Substantia nigra (tissue), 51 donors: ENCODE measurements at places on chromosomes 6 and 20.

GRCh38 chr6:125267806-125268523 is 33.8 kb downstream of the HDDC2 start:
- no peak for DNase-seq

DNA sequence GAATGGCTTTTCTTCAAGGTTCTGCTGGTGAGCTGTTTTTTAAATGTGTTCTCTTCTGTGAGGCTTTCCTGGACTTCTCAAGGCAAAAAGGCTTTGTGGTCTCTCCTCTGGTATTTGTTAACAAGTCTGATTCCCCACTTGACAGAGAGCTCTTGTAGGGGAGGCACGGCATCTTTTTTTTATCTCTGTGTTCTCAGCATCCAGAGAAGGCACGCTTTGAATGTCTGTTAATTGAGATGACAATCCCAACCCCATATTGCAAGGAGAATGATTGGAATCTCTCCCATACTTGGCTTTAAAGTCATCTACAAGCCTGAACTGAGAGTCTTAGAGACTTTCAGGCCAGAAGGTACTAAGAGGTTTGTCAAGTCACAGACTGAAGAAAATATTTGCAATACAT is 22.6 kb downstream of the EDN1 start:
- DNase-seq: no peak

DNA sequence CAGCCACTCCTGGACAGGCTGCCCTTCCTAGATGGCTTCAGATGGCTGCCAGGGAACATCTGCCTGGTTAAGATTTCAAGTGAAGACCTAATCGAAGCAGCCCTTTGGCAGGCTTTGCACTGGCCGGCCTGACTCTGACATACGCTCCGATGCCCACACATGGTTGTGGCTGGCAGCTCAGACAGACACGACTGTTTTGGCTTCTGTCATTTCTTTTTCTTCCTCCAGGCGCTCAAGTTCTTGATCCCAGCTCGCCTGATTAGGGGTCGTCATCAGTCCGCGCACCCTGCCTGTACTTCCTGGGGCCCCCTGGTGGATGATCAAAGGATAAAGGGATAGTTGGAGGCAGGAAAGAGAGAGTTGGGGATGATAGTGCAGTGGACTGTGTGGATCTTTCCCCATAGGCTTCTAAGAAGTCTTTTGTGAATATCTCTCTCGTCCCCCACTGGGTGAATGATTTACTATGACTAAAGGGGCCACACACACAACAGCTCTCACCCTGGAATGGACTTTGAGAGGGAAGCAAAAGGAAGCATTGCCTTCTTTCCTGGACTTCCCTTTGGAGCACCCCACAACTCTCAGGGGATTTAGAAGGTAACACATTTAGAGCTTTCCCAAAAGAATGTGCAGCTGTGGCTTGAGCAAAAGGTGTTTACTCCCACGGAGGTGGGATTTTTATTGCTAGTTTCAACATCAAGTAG is 21.4 kb upstream of the TRAM2 start:
- no peak for DNase-seq

- DNase-seq: no peak
Measured at GRCh38 chr6:48397887-48398286, 286.9 kb upstream of the PTCHD4 start.

DNA sequence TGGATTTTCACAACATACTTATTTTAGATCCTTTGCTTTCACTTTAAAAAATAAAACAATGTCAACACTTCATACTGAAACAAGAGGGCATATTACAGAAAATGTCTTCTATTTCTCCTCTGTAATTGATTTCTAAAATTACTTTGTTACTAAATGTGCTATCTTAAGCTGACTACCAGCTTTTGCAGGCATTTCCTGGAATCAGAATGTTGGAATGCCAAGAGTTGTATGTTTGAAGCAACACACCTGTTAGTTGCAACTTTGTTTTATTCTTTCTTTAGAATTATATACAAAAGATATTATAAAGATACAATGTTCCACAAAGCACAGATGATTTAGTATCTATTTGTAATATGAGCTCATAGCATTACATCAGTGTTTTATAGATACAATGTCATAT is 62.5 kb upstream of the TMEM170B start:
- DNase-seq: no peak

DNA sequence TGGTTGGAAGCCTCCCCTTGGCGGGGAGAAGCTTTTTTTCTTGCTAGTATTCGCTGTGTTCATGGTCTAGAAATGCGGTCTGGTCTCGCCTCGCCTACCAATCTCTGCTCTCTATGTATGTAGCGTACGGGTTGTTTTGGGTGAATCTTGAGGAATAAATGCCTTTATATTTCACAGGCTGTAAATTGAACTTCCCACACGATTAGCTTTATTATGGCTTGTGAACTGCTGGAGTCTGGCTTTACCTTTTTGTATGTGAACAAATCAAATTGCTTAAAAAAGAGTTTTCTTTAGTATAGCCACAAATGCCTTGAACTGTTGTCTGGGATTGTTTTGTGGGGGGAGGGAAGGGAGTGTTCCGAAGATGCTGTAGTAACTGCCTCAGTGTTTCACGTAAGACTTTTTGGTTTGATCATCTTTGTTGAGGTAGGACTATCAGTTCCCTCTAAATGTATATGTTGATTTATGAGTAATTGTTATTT is 2.2 kb downstream of the INSM1 start:
- DNase-seq: no peak

DNA sequence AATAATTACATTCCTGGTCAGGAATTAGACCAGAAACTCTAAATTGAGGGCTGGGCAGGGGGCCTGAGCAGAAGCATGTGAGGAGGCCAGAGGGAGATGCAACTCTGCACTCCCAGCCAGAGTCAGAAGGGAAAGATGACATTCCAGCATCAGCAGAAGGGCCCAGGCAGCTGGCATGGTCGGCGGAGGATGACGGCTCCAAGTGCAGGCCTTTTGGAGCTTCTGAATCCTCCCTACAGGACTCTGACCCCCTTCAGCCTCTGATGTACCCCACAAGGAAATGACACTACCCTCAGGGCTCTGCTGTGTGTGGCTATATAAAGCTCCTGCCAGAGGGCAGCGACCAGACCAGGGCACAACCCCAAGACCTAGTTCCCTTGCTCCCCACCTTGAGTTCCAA is 1.9 kb downstream of the LRFN2 start:
- no peak for DNase-seq

GRCh38 chr6:41984623-41985022 is 43.0 kb upstream of the CCND3 start:
- DNase-seq: no peak

- DNase-seq: no peak
Measured at GRCh38 chr6:111806165-111806547, 67.1 kb downstream of the FYN start.

- DNase-seq: no peak
Measured at GRCh38 chr20:33609504-33609903, 52.6 kb upstream of the C20orf144 start.

- DNase-seq: no peak
Measured at GRCh38 chr6:110951008-110951407, 7.5 kb upstream of the GTF3C6 start.

DNA sequence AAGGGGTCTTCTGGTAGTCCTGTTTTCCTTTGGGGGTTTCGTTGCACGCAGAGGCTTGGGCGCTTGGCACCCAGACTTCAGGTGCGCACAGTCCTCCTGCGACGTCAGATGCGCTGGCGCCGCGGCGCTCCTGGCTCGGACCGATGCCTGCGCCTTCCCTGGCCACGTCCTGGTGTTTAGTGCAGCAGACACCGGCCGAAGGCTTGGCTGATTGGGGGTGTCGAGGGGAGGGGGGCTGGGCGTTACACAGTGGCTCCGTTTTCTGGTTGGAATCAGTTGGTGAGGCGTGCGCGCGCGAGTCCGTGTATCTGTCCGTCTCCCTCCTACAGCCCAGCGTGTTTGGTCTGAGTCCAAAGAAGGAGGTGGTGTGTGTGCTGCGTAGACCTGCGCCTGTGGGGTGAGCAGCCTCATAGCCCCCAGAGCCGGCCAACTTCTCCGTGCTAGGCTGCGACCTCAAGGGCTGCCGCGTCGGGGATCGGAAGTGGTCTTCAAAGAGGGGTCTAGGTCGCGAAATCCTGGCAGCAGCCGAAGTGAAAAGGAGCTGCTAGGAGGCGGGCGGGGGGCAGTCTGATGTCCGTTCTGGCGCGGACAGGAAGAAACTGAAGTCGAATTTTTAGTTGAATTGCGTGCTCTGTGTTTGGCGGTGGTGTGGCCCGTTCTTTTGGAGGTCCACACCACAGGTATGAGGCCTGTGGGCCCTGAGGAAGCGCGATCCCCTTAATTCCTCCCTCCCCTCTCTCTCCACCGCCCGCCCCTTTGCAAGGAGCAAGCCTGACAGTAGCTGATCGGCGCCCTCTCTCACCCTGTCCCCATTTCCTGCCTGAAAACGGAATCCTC is 1.5 kb downstream of the SYNDIG1 start:
- DNase-seq: no peak

- DNase-seq: no peak
Measured at GRCh38 chr6:56604186-56604585, 38.5 kb downstream of the DST start.

DNA sequence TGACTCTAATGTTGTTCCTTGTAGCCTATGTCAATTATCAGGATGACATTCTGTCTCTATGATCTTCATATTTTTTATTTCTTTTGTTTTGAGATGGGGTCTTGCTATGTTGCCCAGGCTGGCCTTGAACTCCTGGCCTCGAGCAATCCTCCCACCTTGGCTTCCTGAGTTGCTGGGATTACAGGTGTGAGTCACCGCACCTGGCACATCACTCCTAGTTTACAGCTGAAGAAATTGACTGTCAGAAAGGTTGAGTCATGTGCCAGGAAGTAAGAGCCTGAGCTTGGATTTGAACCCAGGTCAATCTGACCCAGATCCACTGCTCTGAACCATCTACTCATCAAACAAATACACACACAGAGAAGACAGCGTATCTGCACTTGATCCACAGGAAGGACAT is 14.4 kb downstream of the PPP1R3G start:
- DNase-seq: no peak

DNA sequence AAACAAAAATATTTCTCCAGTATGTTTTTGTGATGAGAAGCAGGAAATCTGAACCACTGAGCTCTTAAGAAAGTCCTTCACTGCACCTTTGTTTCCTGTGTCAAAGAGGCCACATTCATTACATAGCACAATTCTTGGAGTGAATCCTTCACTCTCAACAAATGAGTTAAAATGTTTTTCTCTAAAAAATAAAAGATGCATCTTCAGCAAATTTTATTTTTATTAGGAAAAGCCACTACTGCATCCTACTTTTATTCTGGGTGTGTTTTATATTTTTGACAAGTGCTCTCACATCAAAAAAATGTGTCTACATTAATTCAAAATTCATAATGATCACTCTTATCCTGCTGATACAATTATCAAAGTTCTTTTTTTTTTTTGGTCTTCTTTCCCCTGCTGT is 76.3 kb downstream of the PLCB4 start:
- no peak for DNase-seq
